ENCODE measurements at places on chromosomes 3 and 15.

DNA sequence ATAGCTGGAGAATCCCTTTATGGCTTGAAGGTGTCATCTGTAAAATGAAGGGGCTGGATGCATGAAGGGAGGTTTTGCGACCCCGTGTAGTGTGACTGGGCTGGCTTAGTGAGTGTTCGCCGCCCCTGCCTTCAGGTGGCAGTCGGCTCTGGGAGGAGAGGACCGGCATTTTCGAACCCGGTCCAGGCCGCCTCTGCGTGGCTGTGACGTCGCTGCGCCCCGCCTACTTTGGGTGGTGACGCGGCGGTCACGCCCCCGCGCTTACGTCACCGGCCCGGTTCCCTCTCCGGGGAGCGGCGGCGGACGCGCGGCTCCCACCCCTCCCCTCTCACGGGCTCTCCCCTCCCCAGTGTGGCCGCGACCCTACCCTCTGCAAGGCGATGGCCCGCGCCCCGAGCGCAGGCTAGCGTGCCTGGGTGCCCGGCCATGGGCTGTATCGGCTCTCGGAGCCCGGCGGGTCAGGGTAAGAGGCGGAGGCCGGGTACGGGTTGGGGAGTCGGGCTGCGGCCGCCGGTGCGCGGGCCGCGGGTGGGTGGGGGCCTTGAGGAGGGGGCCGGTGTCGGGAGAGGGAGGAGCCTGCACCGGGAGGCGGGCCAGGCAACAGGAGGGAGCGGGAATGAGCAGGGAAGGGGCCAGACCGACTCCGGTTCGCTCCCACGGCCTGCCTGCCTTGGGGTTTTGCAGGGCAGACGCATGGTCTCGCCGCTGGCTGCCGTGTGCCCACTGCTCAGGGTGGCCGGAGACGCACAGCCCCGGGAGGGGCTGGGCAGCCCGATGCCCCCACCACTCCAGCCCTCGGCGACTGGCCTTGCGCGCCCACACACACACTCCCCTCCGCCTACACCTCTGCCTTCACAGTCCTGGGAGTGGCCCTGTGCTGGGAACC is 1.5 kb upstream of the FAM131A start:
- peak; percentile 94 for DNase-seq

- DNase-seq, result no peak
These were observed 5.4 kb downstream of the ZIC1 start for GRCh38 chr3:147414390-147415138.

- no peak for DNase-seq
These were observed 31.3 kb upstream of the NFKBIZ start for GRCh38 chr3:101817992-101818391.

DNA sequence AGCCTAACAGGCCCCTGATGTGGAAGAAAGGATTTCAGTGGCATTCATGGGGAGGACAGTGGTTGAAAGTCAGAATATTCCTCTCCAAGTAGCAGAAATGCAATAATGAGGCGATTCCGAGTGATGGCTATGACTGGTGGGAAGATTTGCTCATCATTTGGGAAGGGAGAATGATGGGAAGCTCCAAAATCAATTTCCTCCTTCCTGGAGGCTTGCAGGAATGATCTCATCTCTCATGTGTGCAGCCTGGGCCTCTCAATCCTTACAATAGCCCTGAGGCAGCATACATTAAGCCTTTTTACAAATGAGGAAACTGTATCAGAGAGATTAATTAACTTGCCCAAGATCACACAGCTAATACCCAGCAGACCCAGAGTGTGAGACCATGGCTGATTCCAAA is 58.7 kb downstream of the BOC start:
- DNase-seq, result no peak

All from D341Med (cell line).